Hematopoietic multipotent progenitor cell treated with erythropoietin and hydrocortisone succinate and interleukin-3 and kit ligand, for 6 days (in vitro differentiated cells): ENCODE measurements at places on chromosomes 6 and 20.
A peak's percentile ranks its signal among the peaks of the same experiment; 100 is the strongest.

DNA sequence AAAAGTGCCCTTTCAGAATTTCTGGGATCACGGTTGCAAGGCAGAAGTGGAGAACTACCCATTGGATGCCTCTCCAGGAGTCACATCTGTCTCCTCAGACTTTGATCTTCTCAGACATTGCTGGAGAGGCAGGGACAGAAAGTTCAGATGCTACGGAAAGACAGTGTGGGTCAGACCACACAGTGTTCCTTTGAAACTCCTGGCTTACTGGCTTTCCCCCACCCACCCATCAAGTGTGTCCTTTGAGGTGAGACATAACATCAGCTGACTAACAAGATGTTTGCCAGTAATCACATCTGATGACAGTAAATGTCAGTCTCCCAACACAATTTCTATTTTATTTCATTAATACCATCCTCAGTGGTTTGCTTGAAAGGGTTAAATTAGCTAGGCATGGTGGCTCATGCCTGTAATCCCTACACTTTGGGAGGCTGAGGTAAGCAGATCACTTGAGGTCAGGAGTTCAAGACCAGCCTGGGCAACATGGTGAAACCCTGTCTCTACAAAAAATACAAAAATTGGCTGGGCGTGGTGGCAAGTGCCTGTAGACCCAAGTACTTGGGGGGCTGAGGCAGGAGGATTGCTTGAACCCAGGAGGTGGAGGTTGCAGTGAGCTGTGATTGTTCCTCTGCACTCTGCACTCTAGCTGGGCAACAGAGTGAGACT is 67.2 kb upstream of the SNX9 start:
- no peak for DNase-seq

DNA sequence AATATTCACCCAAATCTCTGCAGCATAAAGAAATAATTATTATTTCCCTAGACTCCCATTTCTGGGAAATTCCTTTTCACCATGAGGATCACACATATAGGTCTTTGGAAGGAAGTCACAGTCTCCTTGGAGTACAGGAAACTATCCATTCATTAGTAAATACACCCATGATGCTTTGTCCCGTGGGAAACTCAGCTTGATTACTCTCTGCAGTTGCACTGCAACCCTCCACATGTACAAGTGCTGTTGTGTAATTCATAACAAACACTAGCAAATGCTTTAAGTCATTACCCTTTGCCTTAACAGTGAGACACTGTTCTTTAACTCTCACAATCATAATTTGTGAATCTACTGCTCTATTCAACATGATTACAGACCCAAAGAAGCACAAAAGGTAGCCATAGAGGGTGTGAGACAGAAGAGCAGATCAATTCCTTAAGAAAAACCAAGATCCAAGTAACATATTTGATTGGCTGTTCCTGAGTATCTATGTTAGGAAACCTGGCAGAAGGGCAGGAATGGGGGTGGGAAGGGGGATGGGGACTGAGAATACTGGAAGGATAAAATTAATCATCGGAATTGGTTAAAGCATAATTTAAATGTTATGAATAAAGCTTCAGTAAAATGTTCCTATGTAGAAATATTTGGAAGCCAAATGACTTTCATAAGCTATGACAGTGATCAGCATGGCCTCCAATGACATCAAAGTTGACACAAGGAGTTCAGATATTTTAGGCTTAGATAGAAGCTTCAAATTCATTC is 268.0 kb downstream of the HACE1 start:
- DNase-seq, result no peak

GRCh38 chr6:54800050-54800600 is 46.4 kb upstream of the FAM83B start:
- no peak for DNase-seq

GRCh38 chr6:106666282-106667021 is 37.1 kb downstream of the QRSL1 start:
- no peak for DNase-seq

GRCh38 chr20:36181934-36182603 is 27.5 kb downstream of the EPB41L1 start:
- DNase-seq, result peak; percentile 48

DNA sequence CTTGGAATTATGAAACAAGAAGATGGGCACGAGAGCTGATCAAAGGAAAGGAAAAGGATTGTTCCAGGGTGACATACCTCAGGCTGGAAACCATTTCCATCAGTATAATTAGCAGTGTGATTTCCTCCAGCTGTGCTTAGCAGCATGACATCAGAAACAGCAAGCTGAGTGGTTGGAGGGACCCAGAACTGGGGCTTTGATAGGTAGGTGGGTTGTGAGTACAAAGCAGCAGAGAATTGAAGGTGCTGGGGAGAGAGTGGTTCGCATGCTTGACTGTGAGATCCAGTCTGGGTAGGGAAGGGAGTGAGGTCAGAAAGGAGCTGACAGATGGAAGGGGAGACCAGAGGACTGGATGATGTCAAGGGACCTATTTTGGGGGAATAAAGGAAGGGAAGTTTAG is 90.4 kb downstream of the CD164 start:
- no peak for DNase-seq

DNA sequence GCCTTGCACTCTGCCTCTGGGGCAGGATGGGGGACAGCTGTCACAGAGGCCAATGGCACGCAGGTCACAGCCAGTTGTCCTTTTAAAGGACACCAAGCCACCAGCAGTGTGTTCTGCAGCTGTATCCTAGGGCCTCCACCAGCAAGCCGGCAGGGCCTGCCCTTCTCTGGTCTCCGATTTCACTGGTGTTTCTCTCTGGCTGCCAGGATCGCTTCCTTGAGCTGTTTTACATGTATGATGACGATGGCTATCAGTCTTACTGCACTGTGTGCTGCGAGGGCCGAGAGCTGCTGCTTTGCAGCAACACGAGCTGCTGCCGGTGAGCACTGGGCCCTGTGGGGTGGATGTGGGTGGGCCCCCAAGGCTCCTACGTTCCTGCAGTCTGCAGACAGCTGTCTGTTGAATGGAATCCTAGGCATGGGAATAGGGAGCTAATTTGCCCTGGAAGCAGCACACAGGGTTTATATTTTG is 22.7 kb upstream of the MAPRE1 start:
- no peak for DNase-seq

- peak; percentile 15 for DNase-seq
Measured at GRCh38 chr6:43355862-43356590, 13.4 kb downstream of the ZNF318 start.
